DMS153 (cell line): ENCODE measurements at places on chromosomes 1 and 21.

DNA sequence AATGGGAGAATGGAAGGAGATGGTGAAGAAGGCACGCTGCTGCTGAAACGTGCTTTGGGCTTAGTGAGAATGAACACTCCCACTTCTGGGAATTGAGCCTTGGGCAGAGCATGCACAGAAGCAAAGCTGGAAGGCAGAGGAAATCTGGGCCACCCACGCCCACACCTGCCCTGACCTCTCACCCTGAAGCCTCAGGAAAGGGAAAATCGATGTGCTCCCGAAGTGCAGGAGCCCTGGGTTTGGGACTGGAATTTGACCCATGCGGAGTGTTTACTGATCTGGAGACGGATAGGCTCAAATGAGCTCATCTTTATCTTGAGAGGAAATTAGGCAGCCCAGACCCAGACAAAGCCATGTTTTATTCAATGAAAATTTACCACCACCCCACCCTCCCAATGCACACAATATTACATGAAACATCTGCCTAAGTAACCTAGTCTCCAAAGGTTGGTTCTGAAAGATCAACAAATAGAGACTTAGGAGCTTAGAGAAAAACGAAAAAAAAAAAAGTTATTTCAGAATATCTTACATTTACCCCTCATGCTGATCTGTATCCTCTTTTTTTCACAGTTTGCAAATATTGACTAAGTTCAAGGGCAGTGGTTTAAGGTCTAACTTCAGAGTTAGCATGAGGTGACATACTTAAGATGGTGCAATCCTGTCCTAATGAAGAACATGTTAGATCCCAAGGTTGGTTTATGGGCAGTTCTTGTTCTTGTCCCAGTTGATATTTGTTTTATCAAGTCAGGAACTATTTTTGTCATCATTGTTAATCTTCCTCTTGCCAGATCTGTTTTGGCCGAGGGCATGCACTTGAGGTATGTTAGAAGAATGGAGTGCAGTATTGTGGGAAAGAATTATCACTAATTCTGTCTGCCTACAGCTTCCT is 63.0 kb downstream of the PROX1 start:
- DNase-seq: no peak

- DNase-seq: no peak
These were observed 147.6 kb downstream of the IFI44 start for GRCh38 chr1:78797108-78797781.

DNA sequence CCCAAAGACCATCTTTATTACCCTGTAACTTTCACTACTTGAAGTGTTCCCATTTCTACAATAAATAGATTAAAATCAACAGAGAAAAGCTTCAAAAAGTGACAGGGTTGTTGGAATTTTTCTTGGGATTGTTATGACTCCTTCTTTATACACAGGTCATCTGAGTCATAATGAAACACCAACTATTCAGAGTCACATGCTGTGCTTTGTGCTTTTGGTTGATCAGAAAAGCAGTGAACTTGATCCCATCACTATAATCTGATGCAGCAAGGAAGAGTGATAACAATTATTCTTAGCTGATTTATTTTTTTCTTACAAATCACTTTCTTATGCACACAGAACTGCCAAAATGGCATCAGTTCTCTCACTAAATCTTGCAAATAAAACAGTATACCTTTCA is 422.9 kb downstream of the PTBP2 start:
- DNase-seq: no peak

DNA sequence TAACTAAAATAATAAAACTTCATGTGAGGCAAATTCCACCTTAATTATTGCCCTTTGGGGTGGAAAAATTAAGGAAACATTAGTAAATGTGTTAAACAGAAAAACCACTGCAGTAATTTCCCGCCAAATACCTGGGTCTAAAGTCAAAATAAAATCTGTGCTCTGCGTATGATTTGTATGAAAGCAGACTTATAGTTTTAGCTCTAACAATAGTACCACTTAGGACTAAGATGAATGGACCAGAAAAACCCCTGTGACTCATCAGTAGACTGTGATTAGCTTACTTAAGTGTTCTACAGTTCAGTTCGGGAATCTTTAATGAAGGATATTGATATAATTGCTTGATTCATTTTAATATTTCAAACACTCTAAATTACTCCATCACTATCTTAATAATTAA is 23.3 kb upstream of the C1orf105 start:
- no peak for DNase-seq

DNA sequence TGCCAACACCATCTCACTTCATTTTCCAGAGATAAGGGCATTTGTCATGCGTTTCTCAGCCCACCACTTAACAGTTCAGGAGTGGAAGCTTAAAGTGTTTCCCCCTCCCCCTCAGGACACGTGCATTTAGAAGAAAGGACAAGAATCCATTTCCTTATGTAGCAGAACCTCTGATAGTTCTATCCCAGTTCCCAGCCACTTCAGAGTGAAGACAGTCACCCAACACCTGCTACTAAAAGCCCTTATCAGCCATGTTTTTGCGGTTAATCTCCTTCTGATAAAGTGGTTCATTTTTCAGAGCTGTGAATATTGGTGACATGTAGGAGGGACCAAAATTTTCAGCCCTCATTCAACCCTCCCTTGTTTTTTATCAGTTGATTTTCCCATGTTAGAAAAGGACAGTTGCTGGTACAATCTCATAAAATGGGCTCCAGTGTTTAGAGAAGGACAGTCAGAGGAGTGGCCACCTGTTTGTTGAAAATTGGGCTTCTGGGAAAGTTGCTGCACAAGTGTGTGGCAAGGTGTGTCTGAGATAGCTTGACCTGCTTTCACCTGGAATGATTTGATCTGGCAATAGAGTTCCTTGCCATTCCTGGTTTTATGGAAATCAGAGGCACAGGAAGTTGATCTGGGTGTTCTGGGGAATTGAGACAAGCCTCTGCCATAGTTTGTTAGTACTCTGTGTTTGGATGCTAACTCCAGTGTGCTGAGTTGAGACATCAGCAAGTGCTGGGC is 114.0 kb downstream of the PPP1R12B start:
- DNase-seq: no peak

- DNase-seq: no peak
These were observed 14.5 kb downstream of the NT5C1A start for GRCh38 chr1:39657402-39657801.

- DNase-seq: no peak
These were observed 24.5 kb upstream of the MEF2D start for GRCh38 chr1:156525071-156525501.

DNA sequence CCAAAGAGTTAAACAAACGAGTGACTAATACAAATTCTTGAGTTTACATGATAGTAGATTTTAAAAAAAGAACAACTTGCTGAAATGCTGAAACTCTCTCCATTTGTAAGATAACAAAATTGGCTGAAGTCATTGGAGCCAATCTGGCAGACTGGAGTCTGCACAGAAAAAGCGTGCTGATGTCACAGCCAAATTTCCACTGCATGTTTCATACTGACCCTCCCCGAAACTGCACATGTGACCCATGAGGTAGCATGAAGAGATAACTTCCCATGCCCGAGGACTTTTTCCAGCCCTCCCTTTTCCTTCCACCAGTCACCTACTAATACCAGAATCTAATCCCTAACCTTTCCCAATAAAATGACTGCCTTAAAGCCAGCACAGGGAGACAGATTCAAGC is 1.2 kb upstream of the LELP1 start:
- no peak for DNase-seq

DNA sequence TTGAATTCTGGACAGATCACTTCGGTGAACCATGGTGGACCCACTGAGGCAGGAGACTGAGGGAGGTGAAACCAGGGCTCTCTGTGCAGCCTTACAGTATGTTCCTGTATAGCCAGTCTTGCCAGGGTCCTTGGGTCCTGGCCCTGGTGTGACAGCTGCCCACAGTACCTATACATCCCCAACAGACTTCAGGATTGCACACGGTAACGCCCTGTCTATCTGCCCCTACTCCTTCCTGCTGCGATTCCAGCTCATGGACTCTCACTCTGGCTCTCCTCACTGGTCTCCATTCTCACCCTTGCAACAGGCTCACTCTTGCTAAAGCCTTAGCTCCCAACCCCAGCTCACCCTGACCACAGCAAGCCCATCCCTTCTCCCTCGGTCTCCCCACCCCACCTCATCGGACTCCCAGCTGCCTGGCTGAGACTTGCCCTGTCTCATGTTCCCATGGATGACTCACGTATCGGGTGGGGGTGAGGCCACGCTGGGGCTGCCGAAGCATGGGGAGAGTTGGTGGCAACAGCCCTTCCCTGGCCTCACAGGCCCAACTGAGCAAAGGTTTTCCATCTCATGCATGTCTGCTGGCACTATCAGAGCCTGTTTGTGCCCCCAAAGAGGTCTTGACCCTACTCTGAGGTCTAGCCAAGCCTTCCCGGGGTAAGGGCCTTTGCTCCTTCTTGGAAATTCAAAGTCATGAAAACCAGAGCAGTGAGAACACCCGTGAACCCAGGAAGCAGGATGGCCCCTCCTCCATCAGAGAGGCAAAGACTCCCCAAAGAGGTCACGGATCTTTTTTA is 7.1 kb downstream of the PHLDA3 start:
- no peak for DNase-seq
